Midbrain (tissue), 1 donor: ENCODE measurements at places on chromosomes 5 and 9.
A peak's percentile ranks its signal among the peaks of the same experiment; 100 is the strongest.

DNA sequence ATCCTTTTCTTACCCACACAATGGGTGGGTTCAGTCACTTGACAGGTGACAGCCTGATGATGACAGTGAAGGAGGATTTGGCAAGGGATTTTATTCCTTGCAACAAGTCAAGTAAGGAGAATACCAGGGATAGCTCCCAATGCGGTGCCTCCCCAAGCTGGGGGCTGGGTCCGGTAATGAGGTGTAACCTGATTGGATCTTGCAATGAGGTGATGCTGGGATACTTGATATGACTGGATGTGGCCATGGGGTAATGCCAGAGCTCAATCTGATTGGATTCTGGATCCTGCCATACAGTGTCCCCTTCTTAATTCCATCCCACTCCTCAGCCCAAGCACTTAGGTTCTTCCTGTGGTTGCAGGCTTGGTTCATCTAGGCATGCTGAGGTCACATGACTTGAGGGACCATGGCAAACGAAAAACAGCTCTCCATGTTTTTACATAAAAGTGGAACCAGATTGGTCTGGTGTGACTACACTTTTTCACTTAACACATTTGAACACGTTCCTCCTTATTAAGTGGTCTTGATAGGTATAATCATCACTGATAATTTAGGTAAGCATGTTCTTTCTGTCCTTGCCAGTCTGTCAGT is 181.1 kb downstream of the PDZD2 start:
- DNase-seq = no peak

DNA sequence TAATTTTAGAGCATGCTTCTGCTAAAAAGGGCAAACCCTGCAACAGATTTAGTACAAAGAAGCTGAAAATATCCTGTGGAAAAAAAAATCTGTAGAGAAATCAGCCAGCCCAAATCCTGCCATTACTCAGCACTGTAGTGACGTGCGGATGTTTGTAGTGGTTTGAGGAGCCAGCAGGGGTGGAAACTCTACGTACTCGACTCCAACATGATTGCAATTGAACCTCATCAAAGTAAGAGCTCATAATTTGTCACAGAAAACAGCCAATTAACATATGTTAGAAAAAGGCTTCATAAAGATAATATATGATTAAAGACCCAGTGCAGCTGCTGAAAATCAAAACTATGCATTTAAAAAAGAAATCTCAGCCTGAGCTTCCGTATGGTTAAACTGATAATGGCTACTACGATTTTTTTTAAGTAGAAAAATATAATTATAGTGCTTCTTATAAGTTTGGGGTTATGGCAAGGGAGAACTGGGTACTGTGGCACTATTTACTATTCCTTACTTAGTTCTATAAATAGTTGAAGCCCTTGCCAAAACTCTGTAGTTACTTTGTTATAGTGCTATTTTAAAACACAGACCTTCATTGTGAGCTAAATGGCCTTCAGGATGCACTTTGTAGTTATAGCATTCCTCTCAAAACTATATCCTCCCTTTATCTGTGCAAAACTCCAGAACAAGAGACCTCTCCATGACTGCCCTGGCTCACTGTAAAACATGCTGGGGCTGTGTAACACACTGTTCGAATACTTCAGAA is 49.4 kb downstream of the MEF2C start:
- DNase-seq = no peak

- no peak for DNase-seq
Measured at GRCh38 chr5:76718381-76718832, 2.5 kb downstream of the F2R start.

DNA sequence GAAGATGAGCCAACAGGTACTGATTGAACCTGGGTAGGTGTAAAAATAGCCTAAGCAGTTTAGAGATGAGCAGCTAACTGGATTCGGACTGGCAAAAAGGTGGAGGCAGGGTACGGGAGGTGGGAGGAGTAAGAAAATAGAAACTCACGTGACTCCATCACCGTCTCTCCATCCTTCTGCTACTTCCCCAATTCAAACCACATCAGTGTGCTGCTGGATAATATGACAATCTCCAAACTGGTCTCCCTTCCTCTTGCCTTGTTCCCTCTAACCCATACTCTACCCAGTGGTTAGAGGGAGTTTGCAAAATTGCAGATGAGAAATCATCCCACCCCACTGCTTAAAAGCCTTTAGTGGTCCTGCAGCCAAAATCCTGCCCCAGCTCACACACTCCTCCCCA is 42.7 kb downstream of the RIGI start:
- DNase-seq = no peak

DNA sequence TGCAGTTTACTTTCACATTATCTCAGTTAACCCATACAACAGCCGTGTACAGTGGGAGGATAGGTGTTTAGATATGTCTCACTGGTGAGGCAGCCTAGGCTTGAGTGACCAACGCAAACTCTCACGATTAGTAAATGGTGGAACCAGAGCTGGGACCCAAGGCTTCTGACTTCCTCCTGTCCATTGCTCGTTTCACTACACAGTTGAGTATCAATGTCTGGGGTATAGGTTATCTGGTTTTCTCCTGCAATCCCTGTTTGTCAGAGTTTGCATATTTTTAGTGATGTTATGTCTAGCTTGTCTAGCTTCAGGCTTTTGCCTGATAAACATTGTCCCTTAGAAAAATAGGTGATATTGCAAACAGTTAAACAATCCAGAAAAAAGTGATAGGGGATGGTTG is 62.6 kb downstream of the NUP214 start:
- no peak for DNase-seq

DNA sequence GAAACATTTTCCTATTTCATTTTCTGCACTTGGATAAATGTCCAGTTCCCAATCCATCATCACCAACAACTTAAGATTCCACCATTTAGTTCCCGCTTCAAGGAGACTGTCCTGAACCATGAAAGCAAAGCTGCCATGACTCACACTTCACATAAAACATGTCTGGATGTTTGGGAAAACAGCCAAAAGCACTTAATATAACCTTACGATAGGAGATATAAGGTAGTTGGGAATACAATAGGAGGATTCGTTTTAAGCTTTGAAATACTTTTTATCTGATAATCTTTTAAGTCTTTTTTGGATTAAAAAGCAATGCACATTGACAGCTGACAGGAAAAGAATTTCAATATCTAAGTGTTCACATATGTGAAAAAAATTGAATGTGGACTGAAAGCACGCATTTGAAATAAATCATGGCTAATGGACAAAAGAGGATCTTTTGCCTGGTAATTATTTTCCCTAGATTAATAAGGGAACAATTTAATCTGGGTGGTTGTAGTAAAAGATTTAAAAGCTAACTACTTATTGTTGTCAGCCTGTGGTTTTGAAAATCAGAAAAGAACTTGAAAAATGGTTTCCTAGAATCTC is 17.3 kb upstream of the TGFBI start:
- DNase-seq = no peak

DNA sequence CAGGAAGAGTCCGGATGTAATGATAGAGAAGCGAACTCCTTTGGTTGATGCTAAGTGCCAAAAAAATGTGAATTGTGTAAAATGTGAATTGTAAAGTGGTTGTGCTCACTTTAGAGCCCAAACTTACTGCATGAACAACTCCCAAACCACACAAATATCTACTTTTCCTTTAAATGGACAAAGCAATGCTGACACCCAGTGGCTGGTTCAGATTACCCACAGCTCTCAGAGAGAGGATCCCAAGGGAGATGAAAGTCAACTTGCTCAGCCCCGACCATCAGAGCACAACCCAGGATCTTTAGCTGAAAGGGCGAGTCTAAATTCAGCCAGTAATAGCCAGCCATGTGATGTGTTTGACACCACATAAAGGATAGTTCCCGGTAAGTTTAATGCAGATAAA is 133.7 kb downstream of the NMUR2 start:
- peak; percentile 50 for DNase-seq

DNA sequence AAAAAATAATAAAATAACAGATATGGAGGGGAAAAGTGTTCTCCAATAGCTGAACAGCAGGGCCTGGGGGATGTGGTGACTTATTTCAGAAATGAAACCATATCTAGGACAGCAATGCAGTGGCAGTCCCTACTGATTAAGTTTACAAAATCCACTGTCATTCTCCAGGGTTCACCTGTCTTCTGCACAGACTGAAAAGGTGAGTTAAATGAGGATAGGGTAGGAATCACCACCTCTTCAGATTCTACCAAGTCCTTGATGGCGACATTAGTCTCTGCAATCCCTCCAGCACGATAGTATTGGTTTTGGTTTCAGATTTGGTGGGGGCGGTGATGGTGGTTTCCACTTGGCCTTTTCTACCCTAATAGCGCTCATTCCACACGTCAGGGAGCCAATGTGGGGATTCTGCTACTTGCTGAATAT is 32.3 kb upstream of the NPM1 start:
- no peak for DNase-seq

DNA sequence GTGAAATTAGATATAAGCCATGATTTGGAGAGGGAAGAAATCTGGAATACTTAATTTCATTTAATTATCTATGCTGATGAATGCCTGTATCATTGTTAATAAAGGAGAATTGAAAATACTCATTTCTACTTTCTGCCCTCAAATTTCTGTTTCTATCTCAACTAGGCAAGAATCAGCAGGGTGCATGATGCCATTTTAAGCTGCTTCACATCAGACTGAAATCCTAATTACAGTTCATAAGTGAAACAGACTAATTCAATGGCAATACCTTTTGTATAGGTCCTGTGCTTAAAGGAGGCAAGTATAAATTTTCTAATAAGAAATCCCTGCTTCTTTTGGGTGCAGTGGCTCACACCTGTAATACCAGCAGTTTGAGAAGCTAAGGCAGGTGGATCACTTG is 22.3 kb upstream of the TAL2 start:
- DNase-seq = no peak

DNA sequence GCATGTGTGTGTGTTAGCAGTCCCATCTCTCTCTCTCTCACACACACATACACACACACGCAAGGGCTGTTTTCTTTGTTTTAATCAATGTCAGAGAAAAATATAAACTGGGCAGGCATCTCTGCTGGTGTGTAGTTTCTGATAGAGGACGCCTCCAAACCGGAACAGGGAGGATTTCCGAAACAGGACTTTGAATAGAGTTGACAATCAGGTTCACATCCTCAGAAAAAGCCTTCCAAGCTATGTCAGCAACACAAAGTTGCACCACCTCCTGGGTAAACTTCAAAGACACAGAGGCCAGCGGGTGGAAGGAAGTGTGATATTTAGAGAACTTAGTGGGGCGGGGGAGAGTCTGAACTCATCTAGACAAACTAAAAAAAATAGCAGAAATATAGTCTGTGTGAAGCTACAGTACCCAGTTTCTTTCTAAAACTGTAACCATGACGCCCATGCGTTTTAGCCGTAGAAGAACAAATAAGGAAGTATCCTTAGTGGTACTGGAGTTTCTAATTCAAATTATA is 1.2 kb downstream of the ST8SIA4 start:
- DNase-seq = peak; percentile 39

DNA sequence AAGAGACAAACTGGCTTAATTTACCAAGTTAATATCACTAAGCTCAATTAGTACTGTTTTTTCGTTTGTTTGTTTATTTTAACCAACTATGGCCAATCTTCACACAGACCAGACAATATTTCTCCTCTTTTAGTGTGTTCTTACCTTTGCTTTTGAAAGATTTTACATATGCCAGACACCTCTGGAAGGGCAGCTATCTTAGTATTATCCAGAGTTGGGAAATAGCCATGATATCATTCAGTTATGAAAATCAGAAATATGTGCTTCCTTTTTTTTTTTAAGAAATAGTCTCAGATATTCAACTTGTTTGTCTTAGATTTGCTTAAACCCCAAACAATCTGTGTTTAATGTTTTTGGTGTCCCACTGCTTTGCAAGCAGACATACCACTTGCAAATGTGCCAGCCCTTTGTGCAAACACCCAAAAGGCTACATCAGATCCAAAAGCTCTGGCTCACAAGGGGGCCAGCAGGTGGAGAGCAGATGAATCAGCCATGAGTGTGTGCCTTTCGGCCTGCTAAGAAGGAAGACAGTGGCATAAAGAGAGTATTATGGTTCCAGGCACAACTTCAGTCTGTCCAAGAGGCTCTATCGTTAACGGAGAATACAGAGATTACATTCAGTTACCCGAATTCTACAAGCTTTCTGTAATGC is 147.6 kb downstream of the EFNA5 start:
- DNase-seq = no peak

GRCh38 chr5:138354926-138355378 is 2.5 kb downstream of the KDM3B start:
- peak; percentile 45 for DNase-seq

DNA sequence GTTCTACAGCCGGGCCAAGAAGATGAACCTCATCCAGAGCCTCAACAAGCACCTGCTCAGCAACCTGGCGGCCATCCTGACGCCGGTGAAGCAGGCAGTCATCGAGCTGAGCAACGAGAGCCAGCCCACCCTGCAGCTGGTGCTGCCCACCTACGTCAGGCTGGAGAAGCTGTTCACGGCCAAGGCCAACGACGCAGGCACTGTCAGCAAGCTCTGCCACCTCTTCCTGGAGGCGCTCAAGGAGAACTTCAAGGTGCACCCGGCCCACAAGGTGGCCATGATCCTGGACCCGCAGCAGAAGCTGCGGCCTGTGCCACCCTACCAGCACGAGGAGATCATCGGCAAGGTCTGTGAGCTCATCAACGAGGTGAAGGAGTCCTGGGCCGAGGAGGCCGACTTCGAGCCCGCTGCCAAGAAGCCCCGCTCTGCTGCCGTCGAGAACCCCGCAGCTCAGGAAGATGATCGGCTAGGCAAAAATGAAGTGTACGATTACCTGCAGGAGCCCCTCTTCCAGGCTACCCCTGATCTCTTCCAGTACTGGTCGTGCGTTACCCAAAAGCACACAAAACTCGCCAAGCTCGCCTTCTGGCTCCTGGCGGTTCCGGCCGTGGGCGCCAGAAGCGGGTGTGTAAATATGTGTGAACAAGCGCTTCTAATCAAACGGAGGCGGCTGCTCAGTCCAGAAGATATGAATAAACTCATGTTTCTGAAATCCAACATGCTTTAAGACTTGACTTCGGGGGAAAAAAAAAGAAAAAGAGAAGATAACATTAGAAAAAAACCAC is 28.5 kb downstream of the AMBP start:
- no peak for DNase-seq

GRCh38 chr9:18215626-18216025 is 258.3 kb upstream of the ADAMTSL1 start:
- no peak for DNase-seq

DNA sequence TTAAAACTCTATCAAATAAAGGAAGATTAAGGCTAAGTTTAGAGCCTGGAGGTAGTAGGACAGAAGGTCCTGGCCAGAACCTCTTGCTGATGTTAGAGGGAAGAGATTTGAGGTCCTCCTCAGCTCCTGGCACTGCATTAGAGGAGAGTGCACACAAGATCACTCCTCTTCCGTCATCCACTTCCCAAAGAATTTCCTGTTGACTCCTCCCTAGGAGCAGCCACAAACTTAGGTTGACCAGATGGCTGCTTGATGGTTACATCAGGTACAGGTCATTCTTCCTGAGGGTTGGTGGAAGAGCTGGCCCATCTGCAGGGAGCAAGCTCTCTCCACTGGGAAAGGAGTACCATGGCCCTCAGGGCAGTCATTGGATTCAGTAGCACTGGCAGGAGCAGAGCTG is 93.9 kb upstream of the IL33 start:
- no peak for DNase-seq

- no peak for DNase-seq
Measured at GRCh38 chr5:59140133-59140532, 557.3 kb downstream of the RAB3C start.

GRCh38 chr9:129459547-129460322 is 161.2 kb downstream of the C9orf50 start:
- DNase-seq = no peak
